ENCODE measurements at places on chromosomes 3 and 15. TPM values are rescaled to one million over a fixed set of nuclear protein-coding genes. Genes with fewer than 3 reads are reported as not detected.

The PGBD4 gene
- total RNA-seq, result 1.1 TPM

The RSL24D1 gene
- 87.0 TPM for total RNA-seq

The DNAH12 gene
- total RNA-seq, result 0.19 TPM

The SLC24A5 gene
- not detected for total RNA-seq

All from A549 treated with CpdA at 1 μM for 4 hours (cell line).